ENCODE measurements at places on chromosomes 1 and 21. TPM values are rescaled to one million over a fixed set of nuclear protein-coding genes. Genes with fewer than 3 reads are reported as not detected.

GRCh38 chr1:189524501-189524900 is 953.2 kb downstream of the BRINP3 start:
- no peak for DNase-seq

GRCh38 chr1:29309075-29309474 is 72.8 kb downstream of the PTPRU start:
- DNase-seq, result no peak

DNA sequence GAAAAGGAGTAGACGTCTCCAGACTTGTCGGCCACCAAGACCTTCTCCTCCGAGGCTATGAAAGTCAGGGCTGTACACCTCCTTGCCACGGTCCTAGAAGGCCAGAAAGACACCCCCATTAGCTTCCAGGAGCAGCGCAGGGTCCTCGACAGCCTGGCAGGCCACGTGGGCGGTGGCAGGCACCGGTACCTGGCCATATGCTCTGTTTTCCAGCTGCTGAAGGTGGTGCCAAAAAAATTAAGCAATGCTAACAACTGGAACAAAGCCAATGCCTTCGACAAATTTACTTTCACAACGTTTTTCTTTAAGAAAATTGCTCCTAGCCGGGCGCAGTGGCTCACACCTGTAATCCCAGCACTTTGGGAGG is 15.9 kb downstream of the WDR4 start:
- DNase-seq, result no peak

DNA sequence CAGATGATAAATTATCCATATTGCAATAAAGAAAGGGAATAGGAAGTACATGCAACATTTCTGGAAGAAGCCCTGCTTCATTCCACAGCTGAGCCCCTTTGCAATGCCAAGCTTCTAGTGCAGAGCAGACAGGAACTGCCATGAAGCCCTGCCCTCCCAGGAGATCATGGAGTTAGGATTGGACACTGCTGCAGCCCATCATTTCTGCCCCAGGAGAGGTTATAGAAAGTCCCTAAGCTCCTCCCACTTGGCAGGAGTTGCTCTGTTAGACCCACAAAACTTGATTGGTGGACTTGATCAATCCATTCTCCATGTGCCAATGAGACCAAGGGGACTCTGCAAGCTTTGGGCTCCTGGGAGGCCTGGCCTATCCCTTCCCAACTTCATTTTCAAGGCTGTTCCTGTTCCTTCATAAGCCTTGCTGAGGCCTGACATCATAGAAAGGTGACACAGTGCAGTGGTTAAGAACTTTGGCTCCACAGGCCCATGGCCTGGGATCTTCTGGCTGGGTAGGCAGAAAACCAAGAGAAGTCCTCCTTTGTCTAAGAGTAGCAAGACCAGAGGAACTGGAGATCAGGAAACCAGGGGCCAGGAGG is 1.3 kb upstream of the LAPTM5 start:
- DNase-seq, result peak; percentile 20

DNA sequence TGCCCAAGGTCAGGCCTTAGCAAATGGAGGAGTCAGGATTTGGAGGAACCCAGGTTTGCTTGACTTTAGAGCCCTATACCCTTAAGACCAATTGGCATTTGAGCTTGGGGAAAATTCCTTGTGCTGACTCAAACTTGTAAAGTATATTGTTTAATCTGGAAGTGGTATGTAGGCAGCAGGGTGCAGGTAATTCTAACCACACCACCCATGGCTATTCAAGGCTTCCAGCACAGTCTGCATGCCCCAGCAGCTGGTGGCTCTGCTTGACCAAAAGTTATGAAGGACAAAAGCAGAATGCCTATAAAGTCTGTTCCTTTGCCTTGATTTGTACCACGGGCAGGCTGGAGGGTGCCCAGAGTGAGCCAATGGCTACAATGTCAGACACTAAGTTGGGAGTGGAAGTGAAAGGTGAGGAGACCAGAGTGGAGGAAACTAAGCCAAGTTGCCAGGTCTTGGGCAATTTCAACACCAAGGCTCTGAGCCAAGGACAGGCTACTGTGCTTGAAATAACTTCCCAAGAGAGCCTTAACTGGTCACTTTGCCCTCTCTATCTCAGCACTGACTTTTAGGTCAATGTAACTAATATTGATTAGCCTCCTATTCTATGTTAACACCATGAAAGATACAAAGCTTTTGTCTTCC is 4.7 kb upstream of the G0S2 start:
- peak; percentile 82 for DNase-seq

DNA sequence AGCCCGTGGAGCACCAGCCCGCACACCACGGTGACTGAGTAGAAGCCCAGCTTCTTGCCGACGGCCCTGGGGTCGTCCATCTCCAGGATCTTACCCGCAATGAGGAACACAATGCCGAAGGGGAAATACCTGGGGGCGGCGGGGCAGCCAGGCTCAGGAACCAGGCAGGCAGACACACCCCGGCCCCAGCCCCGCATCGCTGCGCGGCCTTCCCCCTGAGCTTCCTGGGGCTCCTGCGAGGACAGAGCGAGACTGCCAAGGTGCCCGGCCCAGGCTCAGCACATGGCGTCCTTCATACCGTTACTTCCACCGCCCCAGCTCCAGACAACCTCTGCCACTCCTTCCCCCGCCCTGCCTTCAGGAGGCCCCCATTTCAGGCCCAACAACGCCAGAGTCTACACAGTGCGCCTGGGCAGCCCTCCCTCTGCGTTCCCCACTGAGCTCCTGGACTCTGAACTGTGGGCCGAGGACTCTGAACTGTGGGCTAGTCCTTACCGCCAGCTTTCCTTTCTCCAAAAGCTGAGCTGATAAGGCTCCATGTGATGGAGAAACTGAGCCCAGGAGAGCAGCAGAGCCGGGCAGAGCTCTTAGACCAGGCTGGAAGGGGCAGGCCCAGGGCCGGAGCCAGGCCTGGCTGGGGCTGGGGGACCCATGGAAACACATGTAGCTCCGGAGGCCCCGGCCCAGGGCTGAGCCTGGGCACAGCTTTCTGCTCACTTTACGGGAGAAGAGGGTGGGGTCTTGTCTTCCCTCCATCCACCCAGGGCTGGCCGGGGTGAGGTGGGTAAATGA is 30.8 kb downstream of the PODN start:
- no peak for DNase-seq

DNA sequence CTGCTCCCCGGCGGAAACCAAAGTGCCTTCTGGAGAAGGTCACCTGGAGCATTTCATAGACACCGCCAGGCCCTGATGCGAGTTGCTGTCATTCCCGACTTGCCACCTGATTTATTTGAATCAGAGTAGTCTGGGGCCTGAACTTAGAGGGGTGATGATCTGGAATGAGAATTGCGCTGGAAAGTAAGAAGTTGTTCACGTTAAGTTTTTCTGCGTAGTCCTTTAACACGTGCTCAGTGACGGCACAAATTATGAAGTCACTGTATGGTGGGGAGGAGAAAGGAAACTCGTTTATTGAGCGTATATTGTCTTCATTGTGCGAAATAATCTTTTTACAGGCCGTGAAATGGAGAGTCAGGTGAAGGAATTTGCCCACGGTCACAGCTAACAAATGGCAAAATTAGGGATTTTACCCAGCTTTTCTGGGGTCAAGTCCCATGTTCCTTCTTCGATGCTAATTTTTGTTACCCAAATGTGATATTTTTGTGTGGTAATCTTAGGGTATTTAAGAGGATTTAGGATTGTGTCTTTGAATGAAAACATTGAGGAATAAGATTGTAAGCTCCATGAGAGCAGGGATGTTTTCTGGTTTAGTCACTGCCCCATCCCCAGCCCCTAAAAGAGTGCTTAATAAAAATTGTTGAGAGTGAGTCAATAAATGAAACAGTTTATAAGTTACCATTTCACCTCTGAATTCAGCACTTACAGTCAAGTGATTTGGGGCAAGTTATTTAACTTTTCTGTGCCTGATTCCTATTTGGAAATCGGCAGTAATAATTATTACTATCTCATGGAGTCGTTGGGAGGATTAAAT is 46.4 kb upstream of the NBL1 start:
- DNase-seq, result peak; percentile 48

GRCh38 chr1:210347112-210347511 is 18.4 kb downstream of the HHAT start:
- no peak for DNase-seq

GRCh38 chr1:227808566-227808965 is 6.9 kb upstream of the PRSS38 start:
- DNase-seq, result peak; percentile 37

- DNase-seq, result peak; percentile 89
These were observed 42.5 kb downstream of the LGR6 start for GRCh38 chr1:202235856-202236837.

DNA sequence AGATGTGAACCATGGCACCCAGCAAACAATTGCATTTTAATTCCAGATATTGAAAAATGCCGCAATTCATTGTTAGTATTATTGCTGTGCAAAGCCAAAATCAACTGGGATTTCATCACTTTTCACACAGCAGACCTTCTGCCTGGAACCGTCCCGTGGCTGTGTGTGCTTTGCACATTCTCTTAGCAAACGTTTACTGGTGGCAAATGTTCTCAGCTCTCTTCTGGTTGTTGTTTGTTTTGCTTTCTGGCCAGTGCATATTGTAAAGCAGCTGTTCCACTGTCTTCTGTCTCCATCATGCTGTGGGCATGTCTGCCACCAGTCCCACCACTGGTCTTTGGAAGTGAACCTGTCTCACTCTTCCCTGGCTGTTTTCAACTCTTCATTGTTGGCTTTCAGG is 19.8 kb upstream of the TTLL10 start:
- no peak for DNase-seq

DNA sequence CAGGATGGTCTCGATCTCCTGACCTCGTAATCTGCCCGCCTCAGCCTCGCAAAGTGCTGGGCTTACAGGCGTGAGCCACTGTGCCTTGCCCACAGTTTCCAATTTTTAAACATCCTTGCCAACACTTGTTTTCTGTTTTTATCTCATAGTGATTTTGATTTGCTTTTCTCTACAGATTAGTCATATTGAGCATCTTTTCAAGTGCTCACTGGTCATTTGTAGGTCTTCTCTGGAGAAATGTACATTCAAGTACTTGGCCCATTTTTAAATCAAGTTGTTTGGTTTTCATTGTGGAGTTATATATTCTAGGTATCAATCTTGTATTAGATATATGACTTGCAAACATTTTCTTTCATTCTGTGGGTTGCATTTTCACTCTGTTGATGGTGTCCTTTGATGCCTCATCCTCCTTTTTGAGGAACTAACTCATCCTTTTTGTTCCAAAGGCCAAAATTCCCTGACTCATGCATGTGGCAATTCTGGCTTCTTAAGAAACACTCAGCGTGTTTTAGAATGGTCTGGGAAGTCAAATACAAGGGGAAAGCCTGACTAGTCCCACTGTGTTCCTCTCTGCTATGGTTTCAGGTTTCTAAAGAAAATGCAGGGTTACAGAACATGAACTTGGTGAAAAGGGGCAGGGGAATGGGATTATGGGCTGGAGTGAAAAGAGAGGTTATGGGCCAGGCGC is 37.3 kb downstream of the PTAFR start:
- peak; percentile 52 for DNase-seq

DNA sequence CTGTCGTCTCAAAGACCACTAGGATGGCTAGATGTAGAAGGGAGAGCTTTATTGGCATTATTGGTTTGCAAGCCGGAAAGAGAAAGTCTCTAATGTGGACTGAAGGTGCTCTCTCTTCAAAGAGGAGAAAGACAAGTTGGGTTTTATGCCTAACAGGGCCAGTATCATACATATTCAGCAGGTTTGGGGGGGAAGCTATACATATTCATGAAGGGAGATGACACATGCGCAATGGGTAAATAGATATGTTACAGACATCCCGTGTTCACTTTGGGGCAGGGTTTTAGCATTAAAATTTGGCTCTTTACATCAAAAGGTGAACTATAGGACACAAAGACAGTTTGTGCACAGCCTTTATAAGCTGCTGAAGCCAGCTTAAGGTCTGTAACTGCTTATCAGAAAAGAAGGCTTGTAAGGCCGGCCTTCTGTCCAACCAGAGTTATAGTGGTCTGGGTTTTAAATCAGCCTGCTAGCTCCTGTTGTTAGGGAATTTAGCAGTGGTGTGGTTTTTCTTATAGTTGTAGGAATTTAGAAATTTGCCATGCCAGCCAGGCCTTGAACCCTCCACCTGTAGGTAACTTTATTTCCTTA is 46.5 kb upstream of the LRRN2 start:
- no peak for DNase-seq

GRCh38 chr1:17683598-17683997 is 71.5 kb upstream of the ACTL8 start:
- no peak for DNase-seq

- DNase-seq, result no peak
These were observed 9.6 kb downstream of the UQCRHL start for GRCh38 chr1:15797614-15798390.

GRCh38 chr1:11790880-11791715 is 14.7 kb downstream of the MTHFR start:
- DNase-seq, result peak; percentile 67

GRCh38 chr21:35965699-35966098 is 94.6 kb downstream of the SETD4 start:
- DNase-seq, result no peak

DNA sequence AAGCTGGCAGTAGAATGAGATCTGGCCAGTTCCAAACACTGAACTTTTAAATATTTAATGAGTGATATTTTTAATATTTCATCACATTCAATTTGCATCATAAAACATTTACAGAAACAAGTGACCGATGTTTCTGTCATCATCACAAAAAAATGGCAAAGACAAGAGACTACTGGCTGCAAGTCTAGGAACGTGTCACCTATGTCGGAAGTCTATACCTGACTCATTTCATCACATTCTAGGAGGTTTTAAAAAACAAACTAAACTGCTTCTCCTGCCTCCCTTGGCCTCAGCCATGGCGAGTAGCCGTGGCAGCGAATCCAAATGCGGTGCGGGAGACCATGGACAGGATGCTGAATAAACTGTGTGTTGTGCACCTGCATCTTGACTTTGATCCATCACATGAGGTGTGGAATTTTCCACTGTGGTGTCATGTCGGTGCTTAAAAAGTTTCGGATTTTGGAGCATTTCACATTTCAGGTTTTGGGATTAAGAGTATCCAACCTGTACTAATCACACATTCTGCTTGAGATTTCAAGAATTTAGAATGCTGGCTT is 43.1 kb downstream of the CLSTN1 start:
- no peak for DNase-seq

DNA sequence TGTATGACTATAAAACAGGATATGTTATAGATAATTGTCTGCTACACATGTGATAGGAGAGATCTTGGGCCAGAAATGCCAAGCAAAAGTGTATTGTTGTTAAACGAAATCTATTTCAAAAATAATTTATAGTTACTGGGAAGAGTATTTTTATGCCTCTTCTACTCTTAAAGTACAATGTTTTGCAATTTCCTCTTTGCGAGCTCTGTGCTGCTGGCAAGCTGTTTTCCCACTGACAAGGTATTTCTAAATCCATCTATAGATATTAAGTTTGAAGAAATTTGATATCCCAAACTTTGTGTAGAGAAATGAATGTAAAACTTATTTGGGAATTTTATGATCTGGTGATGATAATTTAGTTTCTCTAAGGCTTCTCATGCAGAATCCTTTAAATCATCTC is 63.3 kb upstream of the PTGFR start:
- DNase-seq, result no peak

GRCh38 chr1:30085811-30086770 is 637.3 kb downstream of the MATN1 start:
- DNase-seq, result no peak

GRCh38 chr1:8015809-8016165 is 10.3 kb downstream of the ERRFI1 start:
- no peak for DNase-seq

The SPOCD1 gene
- 13.5 TPM for total RNA-seq

The PINK1 gene
- 90.0 TPM for total RNA-seq

The MX1 gene
- 10.8 TPM for total RNA-seq
